ENCODE measurements at places on chromosomes 5 and 9.
A peak's percentile ranks its signal among the peaks of the same experiment; 100 is the strongest.

DNA sequence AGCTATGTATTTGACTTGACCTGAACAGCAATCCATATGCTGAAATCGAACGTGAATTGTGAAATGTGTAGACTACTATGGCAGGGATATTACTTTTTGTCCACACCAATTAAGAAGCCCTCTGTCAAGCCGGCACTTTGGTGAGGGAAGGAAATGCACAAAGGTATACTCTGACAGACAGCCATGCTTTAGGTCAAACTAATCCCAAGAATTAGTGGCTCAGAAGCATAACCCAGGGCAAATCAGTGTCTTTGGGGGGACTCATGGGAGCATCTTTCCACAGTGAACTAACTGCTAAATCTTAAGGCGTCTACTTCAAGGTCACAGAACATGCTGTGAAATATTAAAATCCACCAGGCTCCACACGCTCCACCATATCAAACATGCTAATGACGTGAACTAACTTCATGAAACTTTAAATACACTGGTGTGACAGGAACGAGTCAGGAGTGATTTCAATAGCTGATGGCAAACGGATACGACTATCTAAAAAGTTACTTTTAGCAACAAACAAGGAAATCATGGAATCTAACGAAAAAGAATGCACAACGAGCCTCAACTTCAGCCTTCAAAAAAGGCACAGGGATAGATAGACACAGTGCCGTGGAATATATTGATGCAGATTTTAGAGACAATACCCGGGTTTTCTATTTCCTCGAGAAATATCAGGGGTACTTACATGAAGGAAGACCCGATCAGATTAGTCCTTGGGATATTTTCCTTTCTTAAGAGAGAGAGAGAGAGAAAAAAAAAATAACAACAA, 527 bp downstream of the MEF2C start:
- DNase-seq: no peak

DNA sequence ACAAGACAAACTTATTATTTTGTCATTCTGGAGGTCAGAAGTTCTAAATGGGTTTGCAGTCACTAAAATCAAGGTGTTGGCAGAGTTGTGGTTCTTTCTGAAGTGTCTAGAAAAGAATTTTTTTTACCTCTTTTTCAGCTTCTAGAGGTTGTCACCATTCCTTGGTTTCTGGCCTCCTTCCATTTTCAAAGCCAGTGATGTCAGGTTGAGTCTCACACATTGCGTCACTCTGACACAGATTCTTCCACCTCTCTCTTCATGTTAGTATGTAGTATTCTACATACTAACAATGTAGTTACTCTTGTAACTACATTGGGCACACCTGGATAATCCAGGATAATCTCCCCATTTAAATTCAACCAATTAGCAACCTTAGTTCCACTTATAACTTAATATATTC, 290.3 kb downstream of the RFX3 start:
- no peak for DNase-seq

GRCh38 chr9:84953252-84953773, 283.8 kb downstream of the NTRK2 start:
- DNase-seq: no peak

DNA sequence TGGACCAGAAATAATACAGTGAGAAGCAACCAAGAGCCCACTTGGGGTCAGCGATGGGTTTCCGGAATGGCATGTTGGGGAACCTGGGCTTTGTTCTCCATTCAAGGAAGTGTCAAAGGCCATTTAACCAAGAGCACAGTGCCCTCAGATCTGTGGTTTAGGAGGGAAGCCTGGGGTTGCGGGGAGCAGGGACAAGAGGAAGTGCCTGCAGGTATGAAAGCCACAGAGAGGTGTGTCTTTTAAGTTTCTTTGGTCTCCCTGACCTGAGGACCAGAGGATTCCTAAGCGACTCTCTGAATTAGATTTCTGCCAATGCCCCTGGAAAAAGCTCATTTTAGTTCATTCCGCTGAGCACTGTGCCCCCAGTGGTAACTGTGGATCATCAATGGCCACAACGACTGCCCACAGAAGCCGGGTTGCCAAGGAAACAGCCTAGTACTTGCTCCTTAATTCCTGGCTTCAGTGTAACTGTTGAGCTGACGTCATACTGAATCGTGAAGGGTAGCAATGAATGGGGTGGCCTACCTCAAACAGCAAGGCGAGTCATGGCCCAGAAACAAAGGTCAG, 107.3 kb upstream of the SPIN1 start:
- no peak for DNase-seq

GRCh38 chr5:174626369-174626920, 97.9 kb upstream of the MSX2 start:
- DNase-seq: no peak

GRCh38 chr5:96331210-96331609, 101.8 kb downstream of the PCSK1 start:
- DNase-seq: no peak

GRCh38 chr5:98570661-98571191, 202.7 kb upstream of the RGMB start:
- DNase-seq: peak; percentile 60

- no peak for DNase-seq
These were observed at the start of gene PTPDC1 for GRCh38 chr9:94084314-94084713. PTPDC1 (plus strand) TSS chr9:94084464; CDS start chr9:94084531, 67 bp downstream.

- no peak for DNase-seq
These were observed 64.8 kb downstream of the NSG2 start for GRCh38 chr5:174110310-174110709.

- no peak for DNase-seq
These were observed 261.3 kb downstream of the PIK3R1 start for GRCh38 chr5:68476854-68477253.

DNA sequence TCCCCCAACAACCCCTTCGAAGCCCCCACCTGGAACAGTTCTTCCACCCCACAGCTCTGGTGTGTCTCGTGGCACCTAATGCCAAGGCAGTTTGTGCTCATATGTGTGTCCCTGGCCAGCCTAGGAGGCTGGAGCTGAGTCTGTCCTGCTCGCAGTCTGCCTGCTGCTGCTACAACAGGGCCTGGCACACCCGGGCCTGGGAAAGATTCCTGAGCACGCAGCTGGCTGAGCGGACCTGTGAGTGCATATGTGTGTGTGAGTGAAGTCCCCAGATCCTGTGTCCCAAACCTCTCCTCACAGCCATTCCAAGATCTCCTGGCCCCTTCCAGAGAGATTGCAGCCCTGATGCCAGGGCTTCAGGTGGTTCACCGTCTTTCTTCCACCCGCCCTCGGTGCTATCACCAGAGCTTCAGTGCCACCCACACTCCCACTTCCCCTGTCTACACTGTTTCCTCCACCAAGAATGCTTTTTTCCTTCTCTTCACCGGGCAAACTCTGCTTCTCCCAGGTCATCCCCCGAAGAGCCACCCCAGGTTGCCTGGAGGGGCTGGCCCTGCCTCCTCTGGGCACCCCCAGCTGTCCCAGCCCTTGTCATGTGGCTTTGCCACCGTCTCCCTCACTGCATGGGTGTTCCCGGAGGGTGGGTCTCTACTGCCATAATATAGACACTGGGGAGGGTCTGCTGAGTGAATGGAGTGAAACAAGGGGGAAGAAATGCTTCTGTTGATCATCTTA, 28.4 kb downstream of the LMX1B start:
- DNase-seq: no peak

DNA sequence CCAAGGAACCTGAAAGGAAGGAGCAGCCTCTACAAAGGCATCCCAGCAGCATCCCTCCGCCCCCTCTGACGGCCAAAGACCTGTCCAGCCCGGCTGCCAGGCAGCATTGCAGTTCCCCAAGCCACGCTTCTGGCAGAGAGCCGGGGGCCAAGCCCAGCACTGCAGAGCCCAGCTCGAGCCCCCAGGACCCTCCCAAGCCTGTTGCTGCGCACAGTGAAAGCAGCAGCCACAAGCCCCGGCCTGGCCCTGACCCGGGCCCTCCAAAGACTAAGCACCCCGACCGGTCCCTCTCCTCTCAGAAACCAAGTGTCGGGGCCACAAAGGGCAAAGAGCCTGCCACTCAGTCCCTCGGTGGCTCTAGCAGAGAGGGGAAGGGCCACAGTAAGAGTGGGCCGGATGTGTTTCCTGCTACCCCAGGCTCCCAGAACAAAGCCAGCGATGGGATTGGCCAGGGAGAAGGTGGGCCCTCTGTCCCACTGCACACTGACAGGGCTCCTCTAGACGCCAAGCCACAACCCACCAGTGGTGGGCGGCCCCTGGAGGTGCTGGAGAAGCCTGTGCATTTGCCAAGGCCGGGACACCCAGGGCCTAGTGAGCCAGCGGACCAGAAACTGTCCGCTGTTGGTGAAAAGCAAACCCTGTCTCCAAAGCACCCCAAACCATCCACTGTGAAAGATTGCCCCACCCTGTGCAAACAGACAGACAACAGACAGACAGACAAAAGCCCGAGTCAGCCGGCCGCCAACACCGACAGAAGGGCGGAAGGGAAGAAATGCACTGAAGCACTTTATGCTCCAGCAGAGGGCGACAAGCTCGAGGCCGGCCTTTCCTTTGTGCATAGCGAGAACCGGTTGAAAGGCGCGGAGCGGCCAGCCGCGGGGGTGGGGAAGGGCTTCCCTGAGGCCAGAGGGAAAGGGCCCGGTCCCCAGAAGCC, 30.8 kb downstream of the CD180 start:
- DNase-seq: no peak

GRCh38 chr9:35792024-35792813, 828 bp downstream of the NPR2 start:
- no peak for DNase-seq

- DNase-seq: no peak
These were observed 122.7 kb upstream of the TNC start for GRCh38 chr9:115240676-115241075.

DNA sequence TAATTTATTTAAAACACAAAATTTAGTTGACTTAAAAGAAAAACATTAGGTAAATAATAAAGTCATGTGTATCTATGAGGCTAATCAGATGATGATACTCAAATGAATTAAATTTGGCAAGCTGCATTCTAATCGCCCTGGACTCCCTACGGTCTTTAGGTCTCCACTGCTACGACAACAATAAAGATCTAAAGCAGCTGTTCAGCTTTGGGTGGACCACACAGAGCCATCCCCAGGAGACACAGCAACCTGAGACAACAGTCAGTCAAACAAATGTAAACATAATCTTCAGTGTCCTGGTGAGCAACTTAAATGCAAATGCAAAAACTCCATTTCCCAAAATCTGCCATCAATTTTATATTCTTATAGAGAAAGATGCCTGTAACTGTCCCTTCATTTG, 65.5 kb downstream of the MCTP1 start:
- no peak for DNase-seq

GRCh38 chr5:2432076-2432920, 319.2 kb downstream of the IRX2 start:
- DNase-seq: no peak

DNA sequence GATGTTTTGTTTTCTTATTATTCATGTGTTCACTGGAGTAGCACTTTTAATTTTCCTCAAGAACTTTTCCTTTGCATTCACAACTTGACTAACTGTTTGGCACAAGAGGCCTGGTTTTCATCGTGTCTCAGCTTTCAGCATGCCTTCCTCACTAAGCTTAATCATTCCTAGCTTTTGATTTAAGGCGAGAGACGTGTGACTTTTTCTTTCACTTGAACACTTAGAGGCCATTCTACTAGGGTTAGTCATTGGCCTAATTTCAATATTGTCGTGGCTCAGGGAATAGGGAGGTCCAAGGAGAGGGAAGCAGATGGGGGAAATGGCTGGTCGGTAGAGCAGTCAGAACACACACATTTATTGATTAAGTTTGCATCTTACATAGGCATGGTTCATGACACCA, 94.0 kb downstream of the ZNF462 start:
- DNase-seq: no peak

DNA sequence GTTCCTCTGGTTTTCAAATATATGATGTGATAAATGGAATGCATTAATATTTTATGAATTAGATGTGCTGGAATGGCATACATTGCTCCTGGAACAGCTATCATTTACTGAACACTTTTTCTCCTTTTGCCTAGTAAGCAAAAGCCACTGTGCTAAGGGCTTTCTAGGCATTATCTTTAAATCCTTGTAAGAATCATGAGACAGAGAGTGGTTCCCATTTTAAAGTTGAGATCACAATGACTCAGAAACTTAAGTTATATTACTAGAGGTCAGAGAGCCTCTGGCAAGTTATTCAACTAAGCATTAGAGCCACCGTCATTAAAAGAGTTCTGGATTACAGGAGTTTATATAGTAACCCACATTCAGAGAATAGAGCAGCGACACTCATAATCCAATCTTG, 26.7 kb upstream of the FSD1L start:
- DNase-seq: no peak

DNA sequence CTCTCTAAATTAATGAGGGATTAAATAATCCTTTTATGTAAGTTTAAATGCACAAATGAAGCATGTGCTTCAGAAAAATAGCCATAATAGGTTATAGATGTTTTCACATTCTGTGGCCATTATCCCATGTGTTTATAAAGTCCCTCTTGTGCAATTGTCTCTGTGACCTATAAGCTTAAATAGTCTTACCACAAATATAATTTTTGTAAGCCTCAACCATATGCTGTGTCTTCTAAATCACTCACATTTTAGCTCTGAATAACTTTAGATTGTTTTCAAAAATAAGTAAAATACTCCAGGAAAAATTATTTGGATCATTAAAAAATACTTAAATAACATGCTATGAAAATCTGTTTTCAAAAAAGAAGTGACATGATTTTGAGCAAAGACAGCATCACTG, 1894.7 kb downstream of the MAT2B start:
- DNase-seq: no peak

DNA sequence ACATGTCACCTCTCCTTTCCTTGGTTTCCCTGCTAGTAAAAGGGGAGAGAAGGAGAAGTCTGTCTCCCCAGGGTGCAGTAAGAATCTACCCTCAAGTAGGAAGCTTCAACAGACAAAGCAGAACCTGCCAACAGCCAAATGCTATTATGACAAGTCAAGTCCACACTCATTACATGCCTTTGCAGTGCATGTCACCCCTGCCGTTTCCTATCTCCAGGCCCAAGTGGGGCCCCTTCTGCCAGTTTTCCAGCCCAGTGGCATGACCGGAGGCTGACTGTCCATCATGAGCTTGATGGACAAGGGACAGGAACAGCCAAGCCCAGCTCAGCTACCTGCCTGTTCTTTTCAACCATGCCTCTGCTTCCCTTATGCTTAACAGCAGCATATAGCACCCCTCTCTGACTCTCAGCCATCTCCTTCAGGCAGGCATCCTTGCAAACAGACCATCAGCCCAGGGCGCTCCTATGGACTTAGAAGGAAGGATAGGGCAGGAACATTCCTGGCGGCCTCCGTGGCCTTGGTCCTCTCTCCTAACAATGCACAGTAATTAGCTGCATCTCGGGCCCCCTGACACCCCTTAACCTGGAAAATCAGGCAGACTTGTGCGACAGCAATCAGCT, 107.2 kb upstream of the RAD23B start:
- no peak for DNase-seq

- DNase-seq: no peak
These were observed 445.0 kb upstream of the DMAC1 start for GRCh38 chr9:8244505-8245092.

- DNase-seq: peak; percentile 27
These were observed 95.7 kb upstream of the ITGA1 start for GRCh38 chr5:52692039-52692438.

GRCh38 chr5:119313197-119313596, 42.6 kb upstream of the TNFAIP8 start:
- DNase-seq: no peak

- no peak for DNase-seq
These were observed 1.3 kb downstream of the RANBP3L start for GRCh38 chr5:36300191-36300926.
